ENCODE measurements at places on chromosomes 7 and 10.

GRCh38 chr7:152911922-152912321 lies 152.4 kb downstream of the ACTR3B start:
- no peak for DNase-seq

GRCh38 chr10:17749890-17750289 lies 2.1 kb upstream of the TMEM236 start:
- no peak for DNase-seq

DNA sequence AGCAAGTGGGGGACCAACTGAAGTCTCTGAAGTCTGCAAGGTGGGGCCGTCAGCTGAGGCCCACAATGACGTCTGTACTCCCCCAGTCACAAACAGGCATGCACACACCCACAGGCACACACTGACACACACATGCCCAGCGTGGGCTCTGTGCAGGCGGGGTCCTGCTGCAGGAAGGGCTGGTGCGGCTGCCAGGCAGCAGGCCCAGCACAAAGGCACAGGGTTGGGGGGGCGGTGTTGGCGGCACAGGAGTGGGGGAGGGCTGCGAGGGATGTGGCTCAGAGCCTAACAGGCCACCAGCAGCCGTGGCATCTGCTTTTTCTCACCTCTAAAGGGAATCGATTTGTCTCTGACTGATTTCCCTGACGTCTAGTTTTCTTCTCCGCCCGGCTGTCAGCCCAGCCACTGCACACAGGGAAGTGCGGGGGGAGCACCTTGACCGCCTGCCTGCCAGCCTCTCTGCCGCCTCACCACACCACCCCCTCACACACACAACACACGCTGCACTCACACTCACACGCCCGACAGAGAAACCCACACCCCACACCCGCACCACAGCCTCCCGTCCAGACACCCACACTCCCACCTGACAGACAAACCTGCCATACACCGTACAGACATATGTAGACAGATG lies 43.5 kb upstream of the ZMIZ1 start:
- DNase-seq: peak; percentile 16

DNA sequence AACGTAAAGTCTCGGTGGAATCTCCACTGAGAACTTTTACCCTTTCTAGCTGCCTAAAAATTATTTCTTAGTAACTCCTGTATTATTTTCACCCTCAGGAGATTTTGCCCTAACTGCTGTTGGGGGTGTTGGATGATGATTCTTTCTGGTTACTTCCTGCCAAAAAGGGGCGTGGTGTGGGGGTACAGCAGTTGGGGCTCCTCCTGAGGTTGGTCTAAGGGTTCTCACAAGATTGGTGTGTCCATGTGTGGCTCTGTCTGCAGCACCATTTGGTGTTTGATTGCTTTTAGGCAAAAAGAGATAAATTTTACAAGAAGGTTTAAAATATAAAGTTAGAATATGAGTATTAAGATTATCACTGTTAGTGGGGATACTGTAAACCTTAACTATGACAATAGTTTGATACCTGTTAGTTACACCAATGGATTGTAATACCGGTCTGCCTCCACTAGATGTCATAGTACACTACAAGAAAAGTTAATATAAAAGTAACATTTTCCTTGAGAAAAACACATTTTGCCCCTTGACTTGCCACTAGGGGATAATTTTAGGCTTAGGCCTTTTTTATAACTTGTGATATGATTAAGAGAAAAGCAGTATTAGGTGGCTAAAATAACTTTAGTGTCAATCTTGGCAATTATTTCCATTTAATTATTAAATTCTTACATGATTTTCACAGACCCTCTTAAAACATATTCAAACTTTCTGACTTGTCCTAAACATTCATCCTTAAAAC lies 928.7 kb downstream of the IPMK start:
- no peak for DNase-seq

DNA sequence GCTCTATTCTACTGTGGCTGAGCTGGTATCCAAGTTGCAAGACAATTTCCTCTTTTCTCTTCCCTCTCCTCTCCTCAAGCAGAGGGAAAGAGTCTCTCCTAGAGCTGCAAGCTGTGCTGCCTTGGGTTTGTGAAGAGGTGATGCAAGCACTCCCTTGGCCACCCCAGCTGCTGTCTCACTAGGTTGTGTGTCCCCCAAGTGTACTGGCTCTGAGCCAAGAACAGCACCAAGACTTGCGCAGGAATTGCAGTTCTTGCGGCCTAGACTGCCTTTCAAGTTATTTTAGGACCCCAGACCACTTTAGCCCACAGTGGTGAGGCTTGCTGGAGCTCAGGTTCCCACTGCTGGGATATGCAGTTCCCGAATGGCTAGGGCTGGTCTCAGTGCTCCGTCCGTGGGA lies 411.6 kb downstream of the DPP6 start:
- DNase-seq: no peak

GRCh38 chr10:131245475-131246059 lies 66.0 kb downstream of the TCERG1L start:
- DNase-seq: no peak
